ENCODE measurements at places on chromosomes 1 and 21.
A peak's percentile ranks its signal among the peaks of the same experiment; 100 is the strongest.

DNA sequence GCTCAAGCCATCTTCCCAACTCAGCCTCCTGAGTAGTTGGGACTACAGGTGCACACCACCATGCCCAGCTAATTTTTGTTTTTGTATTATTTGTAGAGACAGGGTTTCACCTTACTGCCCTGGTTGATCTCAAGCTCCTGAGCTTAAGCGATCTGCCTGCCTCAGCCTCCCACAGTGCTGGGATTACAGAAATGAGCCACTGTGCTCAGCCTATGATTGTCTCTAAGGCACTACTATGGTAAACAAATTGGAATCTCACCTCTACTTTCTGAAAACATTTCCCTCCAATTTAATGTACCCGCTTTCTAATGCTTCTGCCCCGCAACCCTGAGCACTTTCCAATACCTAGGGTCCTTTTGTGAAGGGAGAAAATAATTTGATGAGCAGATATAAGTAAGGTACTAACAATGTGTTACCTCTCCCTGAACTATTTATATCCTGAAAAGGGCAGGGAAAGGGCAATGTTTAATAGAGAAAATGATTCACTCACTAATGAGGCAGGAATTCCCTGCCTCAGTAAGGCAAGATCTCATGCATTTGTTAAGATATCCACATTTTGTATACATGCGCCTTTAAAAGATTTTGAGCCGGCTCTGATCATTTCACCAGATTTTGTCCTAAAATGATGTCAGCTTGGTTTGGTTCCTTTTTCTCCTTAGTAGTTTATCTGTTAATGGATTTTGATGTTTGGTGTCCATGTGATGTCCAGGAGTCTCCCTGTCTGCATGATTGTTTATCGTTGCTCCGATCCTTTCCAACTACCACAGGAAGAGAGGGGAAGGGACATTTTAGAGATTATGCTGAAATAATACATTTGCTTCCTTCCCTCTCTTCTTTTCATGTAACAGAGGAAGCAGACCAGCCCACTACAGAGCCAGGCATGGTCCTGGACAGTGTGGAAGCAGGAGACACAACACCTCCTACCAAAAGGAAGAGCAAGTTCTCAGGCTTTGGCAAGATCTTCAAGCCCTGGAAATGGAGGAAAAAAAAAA lies 47.3 kb upstream of the RCC1 start:
- no peak for DNase-seq

DNA sequence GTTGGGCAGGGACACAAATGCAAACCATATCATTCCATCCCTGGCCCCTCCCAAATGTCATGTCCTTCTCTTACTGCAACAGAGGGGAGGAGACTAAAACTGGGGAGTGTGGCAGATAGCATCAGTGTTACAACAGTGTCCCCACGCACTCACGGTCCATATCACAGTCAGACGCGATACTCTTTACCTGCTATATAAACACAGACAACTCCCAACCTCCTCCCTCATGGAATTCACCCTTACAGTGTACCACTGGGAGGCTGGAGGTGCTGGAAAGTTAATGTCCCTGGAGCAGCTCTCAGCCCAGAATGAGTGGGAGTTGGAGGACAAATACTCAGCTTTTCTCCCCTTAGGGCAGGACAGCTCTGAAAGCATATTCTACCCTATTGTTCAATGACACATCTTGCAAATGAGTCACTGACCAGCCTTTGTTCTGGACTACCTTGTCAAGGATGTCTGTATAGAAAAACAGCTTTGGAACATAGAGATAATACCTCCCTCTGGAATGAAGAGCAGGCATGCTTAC lies 445.9 kb downstream of the SETD4 start:
- DNase-seq, result no peak

GRCh38 chr1:36818771-36819170 lies 215.5 kb downstream of the GRIK3 start:
- DNase-seq, result no peak

DNA sequence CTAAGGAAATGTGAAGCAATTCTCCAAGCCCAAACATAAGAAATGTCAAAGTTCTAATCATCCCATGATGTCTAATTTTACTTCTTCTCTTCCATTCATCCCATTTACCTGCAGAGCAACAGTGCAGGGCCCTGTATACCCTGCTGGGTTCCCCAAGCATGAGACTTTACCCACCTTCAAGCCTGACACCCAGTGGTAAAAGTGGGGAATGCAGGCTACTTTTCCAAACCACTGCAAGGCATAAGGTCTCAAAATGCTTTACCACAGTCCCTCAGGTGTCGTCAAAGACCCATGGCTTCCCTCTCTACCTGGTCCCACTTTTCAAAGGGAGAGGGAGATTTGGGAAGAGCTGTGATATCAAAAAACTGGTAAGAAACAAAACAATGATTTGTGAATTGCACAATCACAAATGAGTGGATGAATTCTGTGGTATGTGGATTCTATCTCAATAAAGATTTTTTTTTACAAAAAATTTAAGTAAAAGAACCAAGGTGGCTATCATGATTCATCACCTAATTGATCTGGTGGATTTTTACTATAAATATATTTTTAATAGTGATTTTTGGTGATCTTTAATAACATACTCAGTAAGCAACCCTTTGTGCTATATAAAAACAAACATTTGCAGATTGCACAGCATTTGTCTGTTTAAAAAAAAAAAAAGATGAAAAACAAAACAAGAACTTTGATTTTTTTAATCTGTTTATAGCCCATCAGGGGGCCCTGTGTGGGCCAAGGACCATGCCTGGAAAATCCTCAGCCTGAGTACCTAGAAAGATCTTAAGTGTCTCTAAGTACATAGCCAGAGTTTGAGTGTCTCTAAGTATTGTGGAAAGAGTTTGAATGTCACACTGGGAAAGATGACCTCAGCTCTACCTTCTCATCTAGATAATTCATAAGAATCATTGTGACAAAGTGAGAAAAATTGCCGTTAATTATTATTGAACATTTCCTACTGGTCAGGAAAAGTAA lies 73.1 kb upstream of the GJB5 start:
- no peak for DNase-seq

- no peak for DNase-seq
These were observed 2.9 kb upstream of the GPX7 start for GRCh38 chr1:52599236-52599635.

GRCh38 chr1:183756326-183756725 lies 48.6 kb upstream of the RGL1 start:
- no peak for DNase-seq

- no peak for DNase-seq
These were observed 4.8 kb upstream of the HEATR1 start for GRCh38 chr1:236608930-236609726.

DNA sequence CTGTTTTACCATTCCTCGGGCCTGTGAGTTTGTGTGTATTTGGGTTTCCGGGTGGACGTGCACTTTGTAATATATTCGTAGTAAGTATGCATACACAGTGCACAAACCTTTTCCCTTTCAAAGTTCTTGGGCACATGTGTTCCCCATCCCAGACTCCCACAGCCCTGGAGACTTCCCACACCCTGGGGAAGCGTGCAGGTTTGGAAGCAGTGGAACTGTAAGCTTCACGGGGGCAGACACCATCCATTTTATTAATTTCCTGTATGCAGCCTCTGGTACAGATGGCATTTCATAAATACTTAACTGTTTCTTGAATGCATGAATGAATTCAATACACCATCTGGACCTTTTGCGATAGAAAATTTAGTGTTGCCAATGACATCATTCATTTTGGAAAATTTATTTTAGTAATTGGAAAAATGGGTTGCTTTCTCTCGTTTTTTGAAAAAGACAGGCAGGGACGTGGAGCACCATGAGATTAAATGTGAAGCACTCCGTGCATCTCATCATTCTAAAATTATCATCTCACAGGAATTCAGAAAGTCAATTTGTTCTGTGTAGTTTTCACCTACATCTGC lies 10.8 kb downstream of the ETS2 start:
- DNase-seq, result no peak

- no peak for DNase-seq
These were observed 63.1 kb downstream of the CDC42BPA start for GRCh38 chr1:227255086-227255732.

DNA sequence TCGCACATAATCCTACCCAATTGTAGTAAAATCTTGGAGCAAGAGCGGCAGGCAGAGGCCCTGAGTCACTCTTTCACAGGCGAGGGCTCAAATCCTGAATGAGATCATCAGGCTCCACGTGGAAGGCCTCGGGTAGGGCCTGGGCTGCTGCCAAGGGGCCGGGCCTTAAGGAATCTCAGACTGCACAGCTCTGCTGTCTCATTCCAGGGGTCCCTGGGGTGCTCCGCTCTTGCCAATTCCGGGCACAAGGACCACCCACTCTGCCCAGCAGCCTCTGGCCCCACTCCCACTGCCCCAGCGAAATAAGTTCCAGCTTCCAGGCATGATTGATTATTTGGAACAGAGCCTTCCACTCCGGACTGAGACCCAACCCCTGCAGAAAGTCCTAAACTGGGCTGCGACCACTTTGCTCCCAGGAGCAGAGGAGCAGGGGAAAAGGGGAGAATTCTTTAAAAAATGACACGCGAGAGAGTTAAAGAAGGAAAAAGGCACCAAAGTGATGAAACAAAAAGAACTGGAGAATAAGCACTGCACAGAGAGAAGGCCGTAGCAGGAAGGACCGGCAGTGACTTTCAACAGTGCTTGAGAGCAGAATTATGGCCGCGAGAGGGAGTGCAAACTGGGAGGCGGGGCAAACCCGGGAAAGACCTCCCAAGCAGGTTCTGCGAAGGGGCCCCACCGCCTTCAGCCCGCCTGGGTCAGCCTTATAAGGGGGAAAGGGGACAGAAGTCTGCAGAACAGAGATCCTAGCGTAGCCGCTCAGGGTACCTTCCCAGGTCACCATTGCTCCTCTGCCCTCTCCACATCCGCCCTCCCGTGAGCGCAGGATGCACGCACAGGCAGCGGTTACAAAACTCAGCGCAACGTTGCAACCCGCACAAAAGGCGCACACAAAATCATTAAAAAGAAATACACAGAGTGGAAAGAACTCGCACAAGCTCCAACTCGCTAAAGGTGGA lies 2.0 kb downstream of the ADAMTS1 start:
- no peak for DNase-seq

DNA sequence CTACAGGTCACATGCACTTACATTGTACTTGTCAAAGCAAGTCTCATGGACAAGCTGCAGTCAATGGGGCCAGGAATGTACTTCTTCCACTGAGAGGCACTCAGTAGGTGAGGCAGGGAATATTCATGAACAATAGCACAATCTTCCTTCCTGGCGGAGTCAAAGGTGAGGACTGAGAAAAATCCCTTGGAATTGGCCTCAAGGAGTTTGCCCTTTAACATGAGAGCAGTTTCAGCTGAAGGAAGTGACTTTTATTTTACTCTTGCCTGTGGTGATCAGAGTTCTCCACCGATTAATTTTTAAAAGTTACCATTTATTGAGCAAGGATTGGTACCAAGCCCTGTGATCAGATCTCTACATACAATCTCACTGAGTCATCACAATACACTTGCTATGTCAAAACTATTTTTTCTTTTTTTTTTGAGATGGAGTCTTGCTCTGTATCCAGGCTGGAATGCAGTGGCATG lies 11.2 kb upstream of the AK2 start:
- no peak for DNase-seq

GRCh38 chr1:156608036-156608674 lies 6.9 kb upstream of the GPATCH4 start:
- peak; percentile 35 for DNase-seq

GRCh38 chr1:156060937-156061636 lies at the start of gene RAB25:
RAB25 (plus strand) TSS chr1:156061160; CDS start chr1:156061401, 241 bp downstream.
- DNase-seq, result no peak

- DNase-seq, result no peak
These were observed 91.5 kb upstream of the ETS2 start for GRCh38 chr21:38714039-38714817.

GRCh38 chr1:99004861-99005442 lies at the start of gene PLPPR5:
PLPPR5 (minus strand) TSS chr1:99004861; CDS start chr1:99004671, 190 bp downstream.
- no peak for DNase-seq

DNA sequence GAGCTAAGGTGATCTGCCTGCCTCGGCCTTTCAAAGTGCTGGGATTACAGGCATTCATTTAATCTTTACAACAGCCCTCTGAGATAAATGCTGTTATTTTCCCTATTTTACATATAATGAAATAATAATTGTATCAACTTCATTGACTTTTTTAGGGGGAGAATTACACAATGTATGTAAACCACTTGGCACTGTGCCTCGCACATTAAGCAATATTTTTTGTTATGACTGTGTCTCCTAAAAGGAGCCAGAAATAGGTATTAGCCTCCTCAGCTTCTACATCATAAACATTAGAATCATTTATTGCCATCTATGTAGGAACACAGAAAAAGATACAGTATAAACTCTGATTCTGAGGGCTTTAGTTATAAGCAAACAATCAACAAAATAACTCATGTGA lies 1.1 kb upstream of the DNAJC28 start:
- no peak for DNase-seq

- DNase-seq, result no peak
These were observed 231.3 kb upstream of the PLXNA2 start for GRCh38 chr1:208475449-208475848.

DNA sequence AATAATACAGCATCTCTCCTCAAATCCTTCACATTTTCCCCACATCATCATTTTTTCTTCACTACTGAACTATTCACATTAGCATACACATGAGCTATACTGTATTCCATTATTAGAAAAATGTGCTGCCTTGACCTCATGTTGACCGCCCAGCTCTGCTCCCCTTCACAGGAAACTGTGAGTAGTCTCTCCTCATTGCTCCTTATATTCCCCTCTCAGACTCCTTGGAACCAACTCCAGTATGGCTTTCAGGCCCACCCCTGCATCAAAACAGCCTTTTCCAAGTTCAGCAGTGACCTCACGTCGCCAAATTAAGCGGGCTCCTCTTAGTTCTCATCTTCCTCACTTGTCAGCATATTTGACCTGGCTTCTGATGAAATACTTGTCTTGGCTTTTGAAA lies 59.2 kb upstream of the SPAG17 start:
- no peak for DNase-seq

GRCh38 chr1:184002071-184002470 lies 35.5 kb downstream of the COLGALT2 start:
- DNase-seq, result no peak
